ENCODE measurements at places on chromosomes 2 and 18. TPM values are rescaled to one million over a fixed set of nuclear protein-coding genes. Genes with fewer than 3 reads are reported as not detected.

DNA sequence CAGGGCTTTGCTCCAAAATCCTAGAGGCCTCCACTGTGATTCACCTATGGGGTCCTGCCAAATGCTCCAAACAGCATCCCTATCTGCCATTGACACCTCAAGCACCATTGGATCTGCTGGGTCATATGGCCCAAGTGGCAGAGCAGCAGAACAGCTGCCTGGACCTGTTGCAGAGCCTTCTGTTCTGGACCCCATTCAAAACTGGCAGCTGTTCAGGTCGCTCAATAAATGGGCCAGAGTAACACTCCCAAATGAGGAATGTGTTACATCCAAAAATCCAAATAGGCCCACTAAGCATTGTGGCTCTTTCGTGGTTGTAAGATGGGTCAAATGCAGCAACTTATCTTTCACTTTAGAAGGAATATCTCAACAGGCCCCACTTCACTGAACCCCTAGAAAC is 783.6 kb downstream of the DCDC2C start:
- no peaks in the 10 kb centered on the region for H3K4me1 ChIP-seq
- no peaks in the 10 kb centered on the region for H3K27me3 ChIP-seq
- H3K27ac ChIP-seq: no peak overlapping the region
- H3K4me3 ChIP-seq: no peak overlapping the region
- no peaks in the 10 kb centered on the region for H3K36me3 ChIP-seq
- DNase-seq: no peak

- H3K4me3 ChIP-seq: no peak overlapping the region
- H3K4me1 ChIP-seq: no peaks in the 10 kb centered on the region
- no peak for DNase-seq
- H3K27ac ChIP-seq: no peak overlapping the region
These were observed 150.4 kb downstream of the PTH2R start for GRCh38 chr2:208556983-208557484.

GRCh38 chr18:36638224-36638623 is 190.6 kb downstream of the TPGS2 start:
- no peak for DNase-seq
- H3K27me3 ChIP-seq: no peaks in the 10 kb centered on the region
- H3K27ac ChIP-seq: no peak overlapping the region
- H3K4me1 ChIP-seq: peaks cover 35% of the 10 kb centered on the region
- no peaks in the 10 kb centered on the region for H3K36me3 ChIP-seq
- H3K4me3 ChIP-seq: no peak overlapping the region

DNA sequence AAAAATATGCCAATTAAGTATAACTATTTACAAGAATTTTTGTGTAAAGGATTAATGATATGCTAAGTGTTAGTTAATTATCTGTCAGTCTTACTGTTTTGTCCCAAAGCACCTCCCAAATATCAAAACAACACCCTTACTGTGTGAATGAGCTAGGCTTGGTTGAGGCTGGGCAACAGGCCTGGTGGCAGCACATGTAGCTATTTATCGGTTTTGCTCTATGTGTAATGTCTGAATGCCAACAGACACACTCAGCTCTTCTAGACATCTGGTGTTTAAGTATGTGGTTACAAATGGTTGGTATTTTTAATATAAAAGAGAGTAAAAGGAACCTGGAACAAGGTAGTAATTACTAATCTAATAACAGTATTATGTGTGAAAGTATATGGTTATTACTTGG is 175.3 kb downstream of the RAB3GAP1 start:
- DNase-seq: no peak
- H3K4me1 ChIP-seq: no peaks in the 10 kb centered on the region
- H3K27ac ChIP-seq: no peak overlapping the region

DNA sequence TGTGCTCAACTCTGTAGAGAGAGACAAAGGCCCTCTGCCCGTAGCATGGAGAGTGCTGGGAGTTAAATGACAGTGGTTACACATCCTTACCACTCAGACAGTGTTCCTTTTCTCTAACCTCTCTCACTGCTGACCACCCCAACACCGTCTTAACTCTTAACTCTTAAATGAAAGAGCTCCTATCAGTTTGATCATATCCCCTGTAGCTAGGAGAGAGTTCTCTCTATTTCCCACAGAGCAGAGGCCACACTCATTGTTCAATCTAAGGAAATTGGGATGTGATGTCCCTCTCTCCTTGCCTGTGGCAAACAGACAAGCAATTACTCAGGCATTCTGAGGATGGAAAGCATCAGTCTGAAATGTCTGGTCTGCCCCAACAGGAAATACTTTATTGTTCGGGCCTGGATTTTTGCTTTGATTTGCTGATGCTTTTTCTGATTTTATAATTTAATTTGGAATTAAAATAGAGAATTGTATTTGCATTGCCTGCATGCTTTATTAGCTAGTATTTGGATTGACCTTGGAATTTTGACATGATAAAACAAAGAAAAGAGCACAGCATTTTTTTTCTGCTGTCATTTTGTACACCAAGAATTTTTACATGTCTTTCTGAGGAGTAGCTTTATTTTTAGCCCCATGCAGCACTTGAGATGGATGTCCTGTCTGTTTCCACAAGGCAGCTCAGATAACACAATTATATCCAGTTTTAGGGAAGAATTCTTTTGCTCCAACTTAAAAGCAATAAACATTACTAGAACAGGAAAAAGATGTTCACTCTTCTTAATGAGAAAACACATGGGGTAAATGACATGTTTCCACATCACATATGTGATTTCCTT is 27.7 kb upstream of the IER3IP1 start:
- H3K27ac ChIP-seq: no peak overlapping the region
- no peak for DNase-seq
- H3K36me3 ChIP-seq: no peaks in the 10 kb centered on the region
- H3K4me3 ChIP-seq: no peak overlapping the region
- H3K4me1 ChIP-seq: no peaks in the 10 kb centered on the region

GRCh38 chr2:10931710-10932255 is 20.0 kb downstream of the KCNF1 start:
- H3K27me3 ChIP-seq: no peaks in the 10 kb centered on the region
- H3K4me3 ChIP-seq: no peak overlapping the region
- H3K36me3 ChIP-seq: no peaks in the 10 kb centered on the region
- H3K4me1 ChIP-seq: peaks cover 5% of the 10 kb centered on the region

DNA sequence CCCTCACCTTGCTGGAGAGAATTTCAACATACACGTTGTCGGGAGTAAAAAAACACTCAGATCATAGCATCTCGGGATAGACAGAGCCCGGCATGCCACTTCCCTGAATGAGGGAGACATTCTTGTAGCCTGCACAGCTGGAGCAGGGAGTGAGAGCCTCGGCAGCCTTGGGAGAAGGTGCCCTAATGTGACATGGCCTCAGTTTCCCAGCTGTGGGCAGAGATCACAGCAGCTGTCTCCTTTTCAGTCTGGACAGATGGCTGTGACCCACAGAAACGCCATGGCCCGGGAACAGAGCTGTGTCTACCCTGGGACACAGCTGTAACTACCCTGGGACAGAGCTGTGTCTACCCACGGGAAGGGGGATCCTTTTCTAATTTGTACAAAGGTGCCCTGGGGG is 55.9 kb downstream of the HS1BP3 start:
- no peak for DNase-seq
- peak overlapping the region; percentile 85 for H3K27ac ChIP-seq
- H3K4me3 ChIP-seq: no peak overlapping the region
- peaks cover 90% of the 10 kb centered on the region for H3K4me1 ChIP-seq
- no peaks in the 10 kb centered on the region for H3K36me3 ChIP-seq

DNA sequence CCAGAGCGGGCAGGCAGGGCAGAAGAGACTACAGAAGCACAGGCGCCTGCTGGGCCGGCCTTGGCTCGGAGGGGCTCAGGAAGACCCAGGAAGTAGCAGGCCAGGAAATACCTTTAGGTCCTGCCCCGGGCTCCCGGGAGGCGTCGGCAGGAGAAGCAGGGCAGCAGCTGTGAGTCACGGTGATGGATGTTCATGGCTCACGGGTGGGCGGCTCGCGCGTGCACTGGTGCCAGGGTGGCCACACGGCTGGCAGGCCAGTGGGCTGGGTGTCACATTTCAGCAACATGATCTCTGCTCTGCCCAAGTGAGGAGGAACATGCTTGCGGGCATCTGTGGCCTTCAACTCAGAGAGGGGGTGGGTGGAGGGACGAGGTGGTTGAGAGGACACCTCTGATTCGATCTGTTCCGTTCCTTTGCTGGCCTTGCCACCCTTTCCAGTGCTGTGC is 139.3 kb downstream of the KLHL29 start:
- H3K36me3 ChIP-seq: no peaks in the 10 kb centered on the region
- peak overlapping the region; percentile 60 for H3K27ac ChIP-seq
- H3K4me3 ChIP-seq: no peak overlapping the region
- H3K4me1 ChIP-seq: peaks cover 4% of the 10 kb centered on the region
- peaks cover 6% of the 10 kb centered on the region for H3K27me3 ChIP-seq

GRCh38 chr18:63043516-63043915 is 276.1 kb downstream of the BCL2 start:
- no peak overlapping the region for H3K27ac ChIP-seq
- no peak overlapping the region for H3K4me3 ChIP-seq
- H3K36me3 ChIP-seq: no peaks in the 10 kb centered on the region

DNA sequence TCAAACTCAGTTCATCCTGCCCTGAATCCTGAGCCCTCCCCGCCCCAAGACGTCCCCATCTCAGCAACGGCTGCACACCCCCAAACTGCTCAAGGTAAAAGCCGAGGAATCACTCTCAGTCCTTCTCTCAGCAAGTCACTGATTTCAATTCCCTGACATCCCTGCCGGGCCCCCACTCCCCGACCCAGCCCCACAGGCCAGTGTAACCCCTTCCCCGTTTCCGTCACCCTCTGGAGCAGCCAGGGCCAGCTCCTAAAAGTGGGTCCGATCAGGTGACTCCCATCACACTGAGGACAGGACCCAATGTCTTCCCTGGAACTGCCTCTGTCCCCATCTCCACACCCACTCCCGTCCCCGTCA is 20.5 kb downstream of the SNORC start:
- no peak for DNase-seq
- H3K27ac ChIP-seq: no peak overlapping the region
- peaks cover 15% of the 10 kb centered on the region for H3K27me3 ChIP-seq
- no peaks in the 10 kb centered on the region for H3K36me3 ChIP-seq
- H3K4me1 ChIP-seq: peaks cover 10% of the 10 kb centered on the region

- H3K27me3 ChIP-seq: no peaks in the 10 kb centered on the region
- no peak overlapping the region for H3K27ac ChIP-seq
- peaks cover 12% of the 10 kb centered on the region for H3K36me3 ChIP-seq
- no peak overlapping the region for H3K4me3 ChIP-seq
- no peaks in the 10 kb centered on the region for H3K4me1 ChIP-seq
These were observed 198.0 kb downstream of the EIPR1 start for GRCh38 chr2:3179626-3180025.

DNA sequence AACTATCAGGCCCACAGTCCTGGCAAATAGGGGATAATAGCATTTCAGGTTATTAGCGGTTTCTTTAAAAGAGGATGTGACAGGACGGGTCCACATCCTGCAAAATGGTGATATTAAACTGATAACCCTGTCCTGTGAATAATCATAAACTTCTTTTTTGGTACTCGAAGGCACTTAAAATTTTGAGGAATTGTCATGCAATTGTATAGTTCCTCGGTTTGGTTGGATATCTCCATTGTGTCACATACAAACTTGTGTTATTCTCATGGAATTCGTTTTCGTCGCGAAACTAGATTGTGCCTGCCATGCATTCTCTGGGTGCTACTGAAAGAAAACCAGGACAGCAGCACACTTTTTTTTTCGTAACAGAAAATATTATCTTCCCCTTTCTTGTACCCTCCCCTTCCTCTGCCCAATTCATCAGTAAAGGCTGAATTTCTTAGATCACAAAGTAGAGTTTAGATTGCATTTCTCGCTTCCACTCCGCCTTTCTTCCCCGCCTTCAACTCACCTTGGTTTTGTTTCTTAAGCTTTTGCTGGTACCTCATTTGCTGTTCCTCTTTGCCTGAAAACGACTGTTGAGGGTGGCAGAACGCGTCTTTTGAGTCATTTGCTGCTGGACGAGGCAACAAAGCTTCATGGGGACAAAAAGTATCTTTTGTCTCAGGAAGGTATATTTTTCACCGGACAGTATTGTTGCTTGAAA is 1.3 kb downstream of the CERS6 start:
- no peak for DNase-seq
- H3K4me3 ChIP-seq: peak overlapping the region; percentile 82
- H3K27me3 ChIP-seq: no peaks in the 10 kb centered on the region
- H3K4me1 ChIP-seq: peaks cover 31% of the 10 kb centered on the region

GRCh38 chr18:49861659-49862058 is 48.3 kb upstream of the ACAA2 start:
- H3K4me3 ChIP-seq: no peak overlapping the region
- no peak overlapping the region for H3K27ac ChIP-seq
- no peaks in the 10 kb centered on the region for H3K27me3 ChIP-seq
- DNase-seq: no peak

- no peak for DNase-seq
- H3K4me1 ChIP-seq: no peaks in the 10 kb centered on the region
- no peaks in the 10 kb centered on the region for H3K36me3 ChIP-seq
- H3K27ac ChIP-seq: no peak overlapping the region
- peaks cover 8% of the 10 kb centered on the region for H3K27me3 ChIP-seq
- H3K4me3 ChIP-seq: no peak overlapping the region
These were observed 530.3 kb upstream of the MEX3C start for GRCh38 chr18:51727780-51728179.

GRCh38 chr2:75525434-75526310 is 35.1 kb downstream of the EVA1A start:
- no peak for DNase-seq
- H3K27ac ChIP-seq: no peak overlapping the region
- H3K4me3 ChIP-seq: no peak overlapping the region
- no peaks in the 10 kb centered on the region for H3K36me3 ChIP-seq
- no peaks in the 10 kb centered on the region for H3K4me1 ChIP-seq
- peaks cover 2% of the 10 kb centered on the region for H3K27me3 ChIP-seq

DNA sequence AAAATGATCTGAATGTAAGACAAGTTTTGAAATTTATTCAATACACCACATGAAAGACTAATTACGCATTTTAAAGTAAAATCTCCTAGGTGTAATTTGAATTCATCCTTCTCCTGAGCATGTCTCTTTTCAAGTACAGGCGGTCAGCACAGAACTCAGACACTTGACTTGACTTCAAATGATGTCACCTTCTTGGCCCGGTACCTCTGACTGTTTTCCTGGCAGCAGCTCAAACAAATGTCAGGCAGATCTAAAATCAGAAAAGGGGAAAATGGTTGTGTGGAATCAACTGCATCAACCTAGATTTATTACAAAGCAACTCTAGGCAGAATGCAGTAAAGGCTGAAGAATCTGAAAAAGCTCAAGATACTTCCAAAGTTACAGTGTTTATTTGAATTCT is 11.4 kb upstream of the PROKR1 start:
- H3K4me3 ChIP-seq: no peak overlapping the region
- H3K27ac ChIP-seq: no peak overlapping the region
- no peak for DNase-seq

GRCh38 chr2:147660680-147661079 is 184.1 kb upstream of the ACVR2A start:
- DNase-seq: no peak
- no peaks in the 10 kb centered on the region for H3K27me3 ChIP-seq
- no peaks in the 10 kb centered on the region for H3K36me3 ChIP-seq
- H3K27ac ChIP-seq: no peak overlapping the region
- H3K4me3 ChIP-seq: no peak overlapping the region
- H3K4me1 ChIP-seq: no peaks in the 10 kb centered on the region

Gene LYG2
- not detected for total RNA-seq

Gene SIX2
- total RNA-seq: 0.42 TPM

Gene SERPINB12
- not detected for total RNA-seq

Gene CCDC178
- total RNA-seq: not detected

Gene ANO7
- total RNA-seq: 2.6 TPM

Gene RELCH
- total RNA-seq: 16.0 TPM

Gene ZSWIM2
- not detected for total RNA-seq

Gene RTN4
- total RNA-seq: 54.5 TPM

Gene NT5C1B
- total RNA-seq: not detected

Gene PUM2
- total RNA-seq: 66.6 TPM

Measured in heart right ventricle (tissue), 16 donors.